Left lung (tissue), 14 donors: ENCODE measurements at places on chromosomes 4 and X. TPM values are rescaled to one million over a fixed set of nuclear protein-coding genes. Genes with fewer than 3 reads are reported as not detected.

DNA sequence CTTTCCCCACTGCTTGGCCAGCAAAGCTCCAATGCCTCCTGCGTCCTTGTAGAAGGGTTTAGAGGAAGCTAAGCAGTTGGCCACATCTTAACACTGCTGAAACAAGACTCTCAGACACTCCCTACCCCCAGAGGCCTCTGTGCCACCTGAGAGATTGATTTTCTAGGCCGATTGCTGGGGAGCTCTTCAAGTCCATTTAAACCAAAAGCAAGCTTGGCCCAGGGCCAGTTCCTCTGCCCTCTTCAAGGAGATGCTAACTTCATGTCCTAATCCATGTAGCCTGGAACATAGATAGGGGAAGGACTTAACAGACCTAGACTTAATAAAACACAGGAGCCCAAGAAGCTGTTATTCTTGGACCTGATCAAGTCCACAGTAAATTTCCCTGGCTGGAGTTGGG, 27.2 kb upstream of the FMR1NB start:
- DNase-seq, result no peak

DNA sequence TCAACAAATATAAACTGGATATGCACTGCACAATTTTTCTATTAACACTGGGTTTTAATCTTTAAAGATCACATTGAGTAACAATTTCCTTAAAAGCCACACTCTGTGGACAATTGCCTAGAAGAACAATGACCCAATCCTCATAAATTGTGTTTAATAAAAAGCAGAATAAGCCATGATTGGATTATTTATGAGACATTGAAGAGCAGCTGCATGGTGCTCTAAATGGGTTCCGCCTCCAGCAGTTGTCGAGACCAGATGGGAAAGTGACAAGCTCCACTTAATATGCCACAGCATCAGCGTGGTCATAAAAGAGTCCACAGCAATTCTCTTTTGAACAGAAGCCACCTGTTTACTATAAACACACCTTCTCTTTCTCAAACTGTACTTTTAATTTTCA, 635.2 kb upstream of the FRG1 start:
- DNase-seq, result no peak

DNA sequence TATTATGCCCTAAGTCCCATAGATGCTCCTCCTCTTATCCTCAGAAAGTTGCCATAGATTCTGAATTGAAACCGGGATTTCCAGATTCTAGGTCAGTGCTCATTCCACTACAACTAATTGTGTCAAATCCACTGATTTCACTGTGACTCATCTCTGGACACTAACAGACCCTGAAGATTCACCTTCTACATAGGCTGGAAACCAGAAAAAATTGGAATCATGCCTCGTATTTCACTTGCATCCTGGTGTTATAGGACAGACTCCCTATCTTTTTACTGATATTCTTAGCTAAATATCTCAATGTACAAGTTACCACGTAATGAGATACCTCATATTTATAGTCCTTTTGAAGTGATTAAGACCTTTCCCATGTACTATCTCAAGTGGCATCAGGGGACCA, 36.7 kb downstream of the CLNK start:
- DNase-seq, result no peak

- DNase-seq, result no peak
Measured at GRCh38 chr4:142698552-142698951, 147.5 kb downstream of the INPP4B start.

- DNase-seq, result no peak
Measured at GRCh38 chr4:150268444-150268843, 190.2 kb downstream of the DCLK2 start.

DNA sequence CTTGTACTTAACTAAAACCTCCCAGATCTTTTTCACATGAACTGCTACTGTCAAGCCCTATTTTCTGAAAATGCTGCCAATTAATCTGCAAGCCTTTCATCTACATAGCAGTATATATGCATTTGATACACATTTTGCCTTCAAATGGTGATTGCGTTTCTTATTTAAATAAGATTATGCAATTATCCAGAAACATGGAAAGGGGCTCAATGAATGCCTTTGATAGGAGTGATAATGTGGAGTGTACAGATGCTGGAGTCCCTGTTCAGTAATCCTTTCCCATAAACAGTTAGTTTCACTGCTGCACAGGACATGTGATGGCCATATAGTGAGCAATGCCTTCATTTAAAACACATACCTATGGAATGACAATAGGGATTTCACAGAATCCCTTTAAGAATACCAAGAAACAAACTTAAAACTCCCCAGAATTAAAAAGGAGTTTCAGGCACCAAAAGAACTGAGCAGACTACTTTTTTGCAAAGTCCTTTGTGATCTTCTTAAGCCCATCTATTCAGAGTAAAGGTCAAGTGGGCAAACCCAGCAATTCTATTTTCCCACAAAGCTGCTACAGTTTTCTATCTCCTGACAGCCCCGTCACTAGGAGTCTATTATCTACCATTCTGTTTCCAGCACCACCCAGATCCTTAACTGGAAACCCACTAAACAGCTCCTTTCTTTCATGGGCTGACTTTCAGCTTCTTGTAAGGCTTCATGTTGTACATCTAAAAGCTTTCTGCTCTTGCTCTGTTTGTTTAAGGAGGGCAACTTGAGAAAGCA, 120.3 kb downstream of the UNC5C start:
- DNase-seq, result no peak

Gene ZNF630
- polyA plus RNA-seq, result 6.0 TPM

Gene FAM3A
- polyA plus RNA-seq, result 34.3 TPM

Gene MCUB
- 5.9 TPM for polyA plus RNA-seq

Gene CXCL1
- polyA plus RNA-seq, result 0.83 TPM

Gene ZNF157
- polyA plus RNA-seq, result 1.1 TPM

Gene CHST7
- 4.1 TPM for polyA plus RNA-seq

Gene UGT2B17
- polyA plus RNA-seq, result 0.24 TPM

Gene DGKK
- polyA plus RNA-seq, result 0.07 TPM

Gene AWAT2
- polyA plus RNA-seq, result not detected
